CD4-positive, alpha-beta T cell (primary cell): ENCODE measurements at places on chromosomes 1 and 21.

DNA sequence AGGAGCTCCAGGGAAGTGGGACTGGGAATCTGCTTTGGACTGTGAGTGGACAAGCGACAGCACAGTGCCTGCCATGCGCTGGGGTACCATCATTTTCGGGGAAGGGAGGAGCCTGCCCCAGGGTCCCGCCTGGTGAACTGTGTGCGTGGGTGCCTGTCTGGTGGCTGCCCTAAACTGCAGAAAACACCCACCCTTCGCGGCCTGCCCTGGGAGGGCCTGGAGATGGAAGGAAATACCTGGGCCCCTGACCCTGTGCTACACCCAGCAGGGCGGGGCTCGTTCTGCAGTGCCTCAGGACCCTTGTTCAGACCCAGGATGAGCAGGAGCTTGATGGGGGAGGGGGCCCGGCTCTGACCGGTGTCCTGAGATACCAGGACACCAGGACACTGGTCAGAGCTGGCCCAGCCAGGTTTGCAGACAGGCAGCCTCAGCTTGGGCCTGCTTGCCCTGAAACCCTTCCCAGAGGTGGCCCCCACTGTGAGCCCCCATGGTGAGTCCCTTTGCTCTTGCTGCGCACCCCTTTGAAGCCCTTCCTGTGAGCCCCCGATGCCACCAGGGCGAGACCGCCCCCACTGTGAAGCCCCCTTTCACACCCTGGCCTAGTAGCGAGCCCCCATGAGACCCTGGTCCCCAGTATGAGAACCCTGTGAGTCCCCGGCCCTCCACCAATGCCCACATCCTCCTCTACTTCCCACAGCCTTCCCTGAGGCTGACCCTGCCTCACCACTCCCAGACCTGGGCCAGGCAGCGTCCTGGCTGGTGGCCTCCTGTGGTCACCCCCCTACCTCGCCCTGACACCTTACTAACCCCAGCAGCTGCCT lies 2.6 kb downstream of the GJC2 start:
- no peak for DNase-seq

DNA sequence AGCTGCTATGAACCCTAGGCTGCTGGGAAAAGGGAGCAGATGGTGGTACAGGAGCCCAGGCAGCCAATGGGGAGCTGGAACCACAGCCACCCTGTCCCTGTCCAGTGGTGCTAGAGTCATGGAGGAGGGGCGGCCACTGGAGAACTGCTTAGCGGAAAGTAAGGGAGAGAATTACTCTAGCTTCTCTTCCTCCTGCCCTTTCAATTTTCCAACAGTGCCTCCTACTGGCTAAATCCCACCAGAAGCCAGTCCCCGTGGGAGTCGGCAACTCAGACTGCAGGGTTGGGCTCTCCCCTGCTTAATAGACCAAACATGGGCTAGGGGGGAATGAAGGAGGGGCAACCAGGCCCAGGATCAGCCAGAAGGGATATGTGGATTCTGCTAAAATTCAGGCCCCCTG lies 154.5 kb downstream of the ACTL8 start:
- no peak for DNase-seq

- DNase-seq, result no peak
Observed at GRCh38 chr1:212542761-212543187, 65.8 kb upstream of the ATF3 start.

- no peak for DNase-seq
Observed at GRCh38 chr1:167819849-167820683, 93.9 kb downstream of the ADCY10 start.

DNA sequence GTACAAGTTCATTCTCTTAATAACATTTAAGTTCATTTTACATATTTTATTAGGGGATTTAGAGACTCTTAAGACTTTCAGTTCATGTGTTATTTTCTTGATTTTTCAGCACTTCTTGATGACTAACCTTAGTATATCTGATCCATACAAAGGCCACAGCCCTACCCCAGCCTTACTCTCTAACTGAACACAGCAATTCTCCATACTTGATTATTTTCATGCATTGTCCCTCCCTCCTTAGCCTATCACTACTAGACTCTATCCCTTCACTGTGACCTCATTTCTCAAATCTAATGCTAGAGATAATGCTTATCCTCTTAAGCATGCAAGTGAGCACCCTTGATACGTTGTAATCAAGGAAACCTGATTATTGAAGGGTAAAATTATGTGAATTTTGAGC lies 15.2 kb downstream of the PRKAA2 start:
- no peak for DNase-seq

- no peak for DNase-seq
Observed at GRCh38 chr1:4393191-4393590, 261.2 kb upstream of the AJAP1 start.

- DNase-seq, result no peak
Observed at GRCh38 chr1:10438677-10439163, 8.5 kb downstream of the CENPS start.

GRCh38 chr1:77623066-77623465 lies 59.4 kb downstream of the ZZZ3 start:
- DNase-seq, result no peak

DNA sequence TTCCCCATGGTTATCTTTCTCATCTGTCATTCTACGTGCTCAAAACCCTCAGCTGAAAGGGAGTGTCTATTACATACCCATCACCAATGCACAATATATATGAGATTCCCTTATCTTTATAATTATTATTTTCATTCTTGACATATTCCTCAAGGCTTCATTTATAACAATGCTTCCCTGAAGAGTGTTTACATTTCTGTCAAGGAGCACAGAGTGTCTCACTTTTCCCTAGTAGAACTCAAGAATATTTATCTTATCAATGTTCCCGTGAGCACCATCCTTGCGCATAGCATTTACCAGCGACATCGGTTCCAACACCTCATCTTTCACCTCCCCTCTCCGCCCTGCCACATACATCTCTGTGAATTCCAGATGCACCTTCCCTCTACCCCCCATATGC lies 250.6 kb downstream of the PLA2G4A start:
- no peak for DNase-seq

DNA sequence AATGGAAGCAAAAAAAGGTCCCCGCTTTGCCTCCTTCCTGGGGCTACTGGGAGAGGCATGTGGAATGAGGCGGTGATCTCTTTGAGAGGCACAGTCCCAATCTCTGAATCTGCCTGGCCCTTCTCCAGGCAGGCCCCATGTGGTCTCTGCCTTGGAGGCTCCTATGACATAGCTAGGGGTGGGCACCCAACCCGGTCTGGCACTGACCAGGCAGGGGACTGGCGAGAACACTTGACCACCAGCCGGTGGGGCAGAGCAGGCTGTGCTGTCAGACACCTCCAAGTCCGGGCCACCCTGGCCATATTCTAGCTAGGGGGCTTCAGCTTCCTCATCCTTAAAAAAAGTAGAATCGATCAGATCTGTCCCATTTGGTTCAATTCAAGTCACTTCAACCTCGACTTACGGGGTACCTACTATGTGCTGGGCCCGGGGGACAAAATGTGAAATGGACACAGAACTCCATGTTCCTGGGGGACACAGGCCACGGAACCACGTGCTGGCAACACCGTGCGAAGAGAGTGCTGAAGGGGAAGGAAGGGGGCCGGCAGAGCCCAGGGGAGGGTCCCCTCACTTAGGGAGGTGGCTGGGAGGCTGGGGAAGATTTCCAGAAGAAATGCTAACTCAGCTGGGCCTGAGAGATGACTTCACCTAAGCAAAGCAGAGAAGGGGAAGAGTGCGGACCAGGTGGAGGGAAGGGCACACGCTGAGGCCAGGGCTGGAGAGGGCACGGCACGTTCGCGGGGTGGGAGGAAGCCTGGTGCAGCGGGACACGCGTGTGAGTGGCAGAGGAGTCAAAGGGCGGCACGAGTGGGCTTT lies 33.3 kb downstream of the HSPG2 start:
- DNase-seq, result no peak

GRCh38 chr1:11157867-11158266 lies 31.3 kb upstream of the ANGPTL7 start:
- DNase-seq, result no peak

DNA sequence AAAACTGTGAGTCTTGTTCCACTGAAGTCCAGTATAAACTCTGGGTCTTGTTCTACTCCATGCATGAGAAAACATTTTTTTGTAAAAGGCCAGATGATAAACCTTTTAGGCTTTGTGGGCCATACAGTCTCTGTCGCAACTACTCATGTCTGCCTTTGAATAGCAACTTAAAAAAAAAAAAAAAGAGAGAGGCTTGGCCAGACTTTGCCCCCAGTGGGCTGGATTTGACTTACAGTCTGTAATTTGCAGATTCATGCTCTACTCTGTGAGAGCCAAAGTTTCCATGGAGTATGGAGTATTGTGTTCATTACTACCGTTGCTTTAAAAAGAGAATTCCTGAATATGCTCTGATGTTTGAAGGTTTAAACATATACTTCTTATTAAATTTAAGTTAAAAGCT lies 654.9 kb upstream of the PKN2 start:
- no peak for DNase-seq

DNA sequence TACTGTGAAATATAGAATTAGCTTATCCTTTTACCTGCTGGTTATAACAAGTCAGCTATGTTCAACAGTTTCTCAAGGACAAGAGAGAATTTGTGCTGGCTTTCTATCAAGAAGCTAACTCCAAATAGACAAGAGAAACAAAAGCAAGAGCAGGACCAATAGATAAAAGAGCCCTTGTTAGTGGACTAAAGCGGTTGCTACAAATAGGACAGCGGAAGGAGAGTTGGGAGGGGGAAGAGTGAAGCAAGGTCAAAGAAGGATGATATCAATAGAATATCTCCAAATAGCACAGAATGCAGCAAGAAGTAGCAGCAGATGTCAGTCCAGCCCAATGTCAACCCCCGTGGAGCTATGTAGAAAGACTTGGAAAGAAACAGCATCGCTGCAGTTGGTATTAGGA lies 53.0 kb upstream of the AKT3 start:
- DNase-seq, result no peak

DNA sequence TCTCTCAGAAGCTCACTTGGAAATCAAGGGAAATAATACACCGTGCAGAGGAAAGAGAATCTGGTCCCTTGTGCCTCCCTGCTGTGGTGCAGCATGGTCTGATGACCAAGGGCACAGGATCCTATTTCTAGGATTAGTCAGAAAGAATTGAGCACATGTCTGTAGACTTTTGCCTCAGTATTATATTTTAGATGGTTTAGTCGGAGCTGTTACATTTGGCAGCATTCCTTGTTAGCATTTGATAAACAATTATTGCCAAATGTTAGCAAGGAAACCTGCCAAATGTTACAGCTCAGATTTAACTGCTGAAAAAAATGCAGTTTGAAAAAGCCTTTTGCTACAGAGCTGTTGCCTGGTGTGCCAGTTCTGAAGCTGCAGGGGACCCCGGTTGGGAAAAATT lies 183.5 kb upstream of the DPYD start:
- no peak for DNase-seq

DNA sequence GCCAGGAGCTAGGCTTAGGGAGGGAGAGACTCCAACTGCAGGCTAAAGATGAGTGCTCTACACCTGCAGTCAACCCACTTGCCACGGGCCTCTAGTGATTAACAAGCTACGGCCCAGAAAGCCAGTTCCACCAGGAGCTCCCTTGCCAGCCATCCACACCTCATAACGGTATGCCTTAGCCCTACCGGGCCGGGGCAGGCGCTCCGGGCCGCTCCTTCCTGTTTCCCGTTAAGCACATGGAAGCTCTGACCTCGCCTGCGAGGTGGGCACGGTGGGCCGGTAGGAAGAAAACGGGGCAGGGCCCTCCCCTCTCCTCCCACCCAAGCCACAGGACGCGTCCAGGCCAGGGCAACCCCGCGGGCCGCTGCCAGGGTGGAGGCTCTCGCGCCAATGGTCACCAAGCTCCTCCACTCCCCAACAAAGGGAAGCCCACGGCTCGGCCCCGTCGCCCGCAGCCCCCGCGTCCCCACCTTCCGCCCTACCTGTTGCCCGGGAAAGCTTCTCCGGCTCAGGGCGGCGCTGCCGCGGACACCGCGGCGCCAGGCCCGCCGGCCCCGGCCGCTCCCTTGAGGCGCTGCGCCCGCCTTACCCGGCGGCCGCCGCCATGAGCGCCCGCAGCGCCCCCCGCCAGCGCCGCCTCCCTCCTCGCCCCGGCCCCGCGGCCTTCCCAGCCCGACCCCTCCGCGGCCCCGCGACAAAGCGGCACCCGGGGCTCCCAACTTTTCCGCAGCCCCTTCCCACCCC lies 627 bp downstream of the CERS2 start:
- DNase-seq, result peak; percentile 28

DNA sequence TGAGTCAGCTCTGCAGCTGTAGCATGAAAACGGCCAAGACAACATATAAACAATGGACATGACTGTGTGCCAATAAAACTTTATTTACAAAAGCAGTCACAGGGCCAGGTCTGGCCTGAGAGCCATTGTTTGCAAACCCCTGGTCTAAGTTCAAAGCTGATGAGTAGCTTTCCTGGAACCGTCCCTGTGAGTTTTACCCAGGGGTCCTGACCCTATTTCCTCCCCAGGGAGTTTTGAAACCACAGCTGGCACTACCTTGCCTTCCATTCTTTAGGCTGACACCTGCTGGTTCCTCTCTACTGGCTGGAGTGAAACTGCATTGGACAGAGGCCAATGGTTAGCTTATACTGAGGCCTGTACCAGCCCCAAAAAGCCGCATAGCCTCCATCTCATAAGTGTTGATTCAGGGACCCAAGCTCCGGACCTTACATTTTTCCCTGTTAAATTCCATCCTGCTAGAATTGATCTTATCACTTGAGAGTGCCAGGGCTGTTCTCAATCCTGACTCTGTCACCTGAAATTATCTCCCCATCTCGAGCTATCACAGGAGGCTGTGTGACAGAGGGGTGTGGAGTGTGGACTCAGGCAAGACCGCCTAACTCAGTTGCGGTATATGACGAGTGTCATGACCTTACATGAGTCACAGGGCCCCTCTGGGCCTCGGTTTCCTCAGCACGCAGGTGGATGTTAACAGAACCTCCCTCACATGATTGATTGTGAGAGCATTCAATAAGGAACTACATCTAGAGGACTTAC lies 343.6 kb downstream of the NPHP4 start:
- no peak for DNase-seq

DNA sequence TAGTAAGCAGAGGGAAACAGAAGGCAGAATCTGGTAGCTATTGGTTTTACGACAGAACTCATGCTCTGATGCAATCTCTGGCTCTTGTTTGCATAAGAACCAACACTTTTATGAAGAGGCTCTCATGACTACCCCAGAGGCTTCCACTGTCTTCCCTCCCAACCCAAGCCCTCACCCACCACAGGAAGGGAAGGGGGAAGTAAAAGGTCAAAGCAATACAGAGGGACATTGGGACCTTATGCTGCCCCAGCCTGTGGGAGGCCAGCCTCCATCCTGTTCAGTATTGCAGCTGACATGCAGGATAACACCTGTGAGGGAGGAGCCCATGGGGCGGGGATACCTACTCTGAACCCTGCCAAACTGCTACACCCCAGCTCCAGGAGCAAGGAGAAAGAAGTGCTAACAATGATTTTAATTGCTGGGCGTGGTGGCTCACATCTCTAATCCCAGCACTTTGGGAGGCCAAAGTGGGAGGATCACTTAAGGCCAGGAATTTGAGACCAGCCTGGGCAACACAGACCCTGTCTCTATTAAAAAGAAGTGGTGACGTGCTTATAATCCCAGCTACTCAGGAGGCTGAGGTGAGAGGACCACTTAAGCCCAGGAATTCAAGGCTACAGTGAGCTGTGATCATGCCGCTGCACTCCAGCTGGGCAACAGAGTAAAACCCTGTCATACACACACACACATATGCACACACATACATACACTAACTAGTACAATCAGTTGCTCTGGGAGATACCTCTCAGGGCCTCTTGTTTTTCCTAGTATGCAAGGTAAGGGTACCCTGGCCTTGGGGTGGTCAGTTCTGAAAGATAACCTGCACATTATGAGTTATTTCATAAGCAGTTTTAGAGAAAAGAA lies 9.5 kb downstream of the MR1 start:
- no peak for DNase-seq
